ENCODE measurements at places on chromosomes 11 and 22.

DNA sequence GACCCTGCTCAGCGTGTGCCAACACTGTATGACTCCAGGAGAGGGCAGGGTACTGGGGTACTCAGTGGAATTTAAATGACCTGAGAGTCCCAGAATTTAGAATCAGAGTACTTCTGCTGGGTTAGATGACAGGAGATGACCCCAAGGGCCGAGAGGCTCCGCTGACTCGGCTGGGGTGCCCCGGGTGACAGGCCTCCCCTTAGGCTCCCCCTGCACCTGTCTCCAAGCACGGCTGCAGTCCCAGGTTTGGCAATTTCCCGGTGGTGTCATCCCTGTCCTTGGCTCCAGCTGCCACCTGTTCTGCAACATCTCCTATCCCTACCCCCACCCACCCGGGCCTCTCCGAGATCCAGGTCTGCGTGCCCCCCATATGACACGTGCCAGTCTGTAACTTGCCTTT lies 1.3 kb downstream of the ACTN3 start:
- DNase-seq: no peak

GRCh38 chr22:36541831-36542411 lies 13.0 kb upstream of the EIF3D start:
- DNase-seq: no peak

- DNase-seq: no peak
Observed at GRCh38 chr11:35322318-35322979, 96.9 kb downstream of the SLC1A2 start.

- no peak for DNase-seq
Observed at GRCh38 chr11:36274414-36274813, 14.8 kb downstream of the COMMD9 start.

GRCh38 chr11:8789864-8790263 lies 107.3 kb downstream of the RPL27A start:
- DNase-seq: no peak

- no peak for DNase-seq
Observed at GRCh38 chr22:42010778-42011177, 12.2 kb downstream of the WBP2NL start.

DNA sequence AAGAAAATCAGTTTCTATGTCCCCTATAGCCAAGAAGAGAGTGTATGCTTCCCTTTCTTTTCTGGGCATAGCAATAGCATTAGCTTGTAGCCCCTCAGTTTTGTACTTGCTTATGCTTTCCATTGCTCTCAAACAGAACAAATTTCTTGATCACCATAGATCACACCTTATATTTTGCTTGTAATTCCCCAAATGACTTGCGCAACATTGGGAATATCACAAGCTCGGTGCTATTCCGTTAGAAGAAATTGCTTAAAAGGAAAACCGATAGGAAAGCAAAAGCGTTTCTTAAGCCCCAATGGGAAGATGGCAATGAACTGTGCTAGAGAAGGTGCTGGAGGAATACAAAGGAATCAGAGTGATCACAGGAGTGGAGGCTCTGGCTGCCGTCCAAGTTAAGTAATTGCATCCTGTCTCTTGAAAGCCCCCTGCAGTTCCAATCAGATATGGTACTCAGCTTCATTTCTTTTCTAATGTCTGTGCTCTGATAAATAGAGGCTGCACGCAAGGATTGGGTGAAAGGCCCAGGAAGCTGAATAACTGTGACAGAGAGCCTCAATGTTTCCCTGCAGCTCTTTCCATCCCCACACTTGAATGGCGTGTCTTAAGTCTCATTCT lies 182.1 kb upstream of the KIRREL3 start:
- DNase-seq: no peak

GRCh38 chr11:86041975-86042378 lies 26.9 kb downstream of the PICALM start:
- peak; percentile 8 for DNase-seq

- no peak for DNase-seq
Observed at GRCh38 chr11:131467645-131468394, 97.4 kb downstream of the NTM start.

- DNase-seq: no peak
Observed at GRCh38 chr22:21866833-21867527, 465 bp downstream of the MAPK1 start.

GRCh38 chr11:34067383-34068065 lies 16.0 kb downstream of the CAPRIN1 start:
- DNase-seq: no peak

DNA sequence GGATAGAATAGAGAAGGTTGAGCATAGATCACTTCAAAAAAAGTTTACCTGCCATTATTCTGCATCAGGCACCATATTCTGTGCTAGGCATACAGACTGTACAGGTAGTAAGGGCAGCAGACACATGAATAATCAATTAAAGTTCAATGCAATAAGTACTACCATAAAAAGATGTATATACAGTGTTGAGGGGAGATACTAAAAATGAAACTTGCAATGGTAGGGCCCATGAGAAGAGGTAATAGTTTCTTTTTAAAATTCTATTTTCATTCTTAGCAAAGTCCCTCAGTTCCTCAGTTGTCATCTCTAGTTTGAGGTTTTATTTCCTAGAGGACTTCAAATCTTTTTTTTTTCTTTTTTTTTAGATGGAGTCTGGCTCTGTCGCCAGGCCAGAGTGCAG lies 819.9 kb downstream of the FAM181B start:
- DNase-seq: no peak

- DNase-seq: no peak
Observed at GRCh38 chr11:18144243-18144642, 11.9 kb downstream of the MRGPRX3 start.

DNA sequence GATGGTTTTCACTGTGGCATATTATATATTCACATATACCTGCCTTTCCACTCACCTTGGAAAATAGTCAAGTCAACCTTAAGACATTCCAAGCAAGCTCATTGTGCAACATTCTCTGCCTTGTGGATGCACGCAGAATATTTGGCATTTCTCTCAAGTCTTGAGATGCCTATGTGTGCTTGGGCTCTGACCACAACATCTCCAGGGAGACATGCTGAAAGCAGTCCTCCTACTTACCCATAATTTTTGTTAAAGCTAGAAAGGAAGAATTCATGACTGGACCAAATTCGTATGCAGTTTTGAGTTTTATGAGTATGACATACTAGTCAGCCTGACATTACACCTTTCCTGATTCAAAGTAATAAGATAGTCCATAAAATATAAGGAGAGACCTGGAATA lies 684.0 kb downstream of the OPCML start:
- DNase-seq: no peak

DNA sequence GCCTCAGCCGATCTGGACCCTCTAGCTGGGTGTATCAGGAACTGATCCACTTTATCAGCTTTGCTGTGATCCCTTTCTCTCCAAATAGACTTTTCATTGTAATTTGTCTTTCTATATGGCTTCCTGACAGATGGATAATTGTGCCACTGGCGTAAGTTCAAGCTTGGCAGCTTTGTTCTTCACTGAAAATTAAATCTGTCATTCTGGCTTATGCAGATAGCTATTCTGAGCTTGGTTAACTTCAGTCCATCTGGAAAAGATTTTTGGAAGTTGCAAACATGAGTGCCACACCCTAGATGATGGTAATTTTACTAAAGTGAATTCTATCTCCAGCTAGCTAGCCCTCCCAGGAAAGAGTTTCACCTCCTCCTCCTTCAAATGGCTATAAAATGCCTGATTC lies 8.1 kb downstream of the OR5A2 start:
- DNase-seq: no peak

DNA sequence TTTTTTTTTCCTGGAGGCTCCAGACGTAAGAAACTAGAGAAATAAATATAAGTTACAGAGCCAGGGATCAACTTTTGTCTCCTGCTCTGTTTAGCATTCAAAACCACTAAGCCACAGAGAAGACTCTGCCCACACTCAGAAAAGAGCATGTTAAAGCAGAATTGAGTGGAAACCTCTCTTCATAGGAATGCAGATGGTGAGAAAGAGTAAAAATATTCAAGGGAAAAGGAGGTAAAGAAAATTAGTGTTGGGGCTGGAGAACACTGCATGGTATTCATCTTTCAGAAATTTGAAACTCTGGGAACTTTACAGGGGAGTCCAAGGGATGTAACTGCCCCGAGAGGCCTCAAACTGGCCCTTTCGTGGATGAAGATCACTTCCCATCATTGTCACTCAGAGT lies 65.1 kb downstream of the CLMP start:
- DNase-seq: no peak

DNA sequence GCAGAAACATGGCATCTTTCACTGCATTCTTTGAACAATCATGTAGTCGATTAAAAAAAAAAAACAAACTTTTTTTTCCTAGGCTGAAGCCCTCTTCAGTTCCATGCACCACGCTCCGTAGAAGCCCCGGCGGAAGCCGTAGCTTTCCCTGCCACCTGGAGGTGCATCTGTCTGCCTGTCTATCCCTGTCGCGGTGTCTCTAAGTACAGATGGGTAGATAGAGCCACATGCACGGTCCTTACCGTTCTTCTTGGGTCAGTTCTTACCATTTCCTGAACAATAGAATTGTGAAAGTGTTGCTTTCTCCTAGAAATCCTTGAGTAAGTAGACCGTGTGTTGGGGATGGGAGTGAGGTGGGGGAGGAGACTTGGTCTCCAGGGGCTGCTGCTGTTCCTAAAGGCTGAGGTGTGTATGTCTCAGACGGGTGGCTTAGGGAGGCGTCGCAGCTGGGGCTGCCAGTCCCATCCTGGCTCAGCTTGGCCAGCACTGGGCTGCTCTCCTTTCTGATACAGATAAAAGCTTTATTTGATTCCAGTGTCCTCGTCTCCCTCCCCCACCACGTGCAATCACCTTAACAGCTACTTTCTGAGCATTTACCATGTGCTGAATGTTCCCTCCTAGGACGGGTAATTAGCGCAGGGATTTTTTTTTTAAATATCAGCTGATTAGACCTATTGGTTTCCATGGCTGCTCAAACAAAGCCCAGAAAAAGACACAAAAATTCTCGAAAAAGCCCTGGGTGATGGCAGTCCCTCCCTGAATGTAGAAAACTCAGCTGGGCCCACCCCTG lies 46.8 kb downstream of the MACROD1 start:
- no peak for DNase-seq

DNA sequence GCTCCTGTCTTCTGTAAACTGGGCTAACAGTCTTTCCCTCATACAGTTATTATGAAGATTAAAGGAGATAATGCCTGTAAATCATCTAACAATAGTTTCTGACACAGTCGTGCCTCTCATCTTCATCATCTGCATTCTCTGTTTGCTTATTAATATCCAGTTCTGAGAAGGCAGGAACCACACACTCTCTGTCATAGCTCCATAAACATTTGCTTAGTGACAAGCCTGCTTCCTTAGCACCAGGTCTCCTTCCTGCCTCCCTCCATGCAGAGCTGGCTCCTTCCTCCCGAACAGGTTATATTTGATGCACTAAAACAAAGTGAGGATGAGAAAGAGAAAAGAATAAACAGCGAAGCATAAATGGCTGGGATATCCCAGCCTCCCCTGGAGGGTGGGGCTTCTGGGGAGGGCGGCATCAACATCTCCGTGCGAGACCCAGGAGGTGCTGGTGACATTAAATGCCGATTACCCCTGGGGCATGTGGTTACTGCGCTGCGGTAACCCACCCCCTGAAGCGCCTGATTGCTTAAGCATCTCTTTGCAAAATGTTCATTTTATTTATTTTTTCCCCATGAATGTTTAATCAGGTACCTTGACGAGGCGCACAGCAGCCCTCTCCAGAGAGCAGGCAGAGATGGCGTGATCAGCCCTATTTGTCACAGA lies 404.9 kb downstream of the NXPE2 start:
- no peak for DNase-seq

DNA sequence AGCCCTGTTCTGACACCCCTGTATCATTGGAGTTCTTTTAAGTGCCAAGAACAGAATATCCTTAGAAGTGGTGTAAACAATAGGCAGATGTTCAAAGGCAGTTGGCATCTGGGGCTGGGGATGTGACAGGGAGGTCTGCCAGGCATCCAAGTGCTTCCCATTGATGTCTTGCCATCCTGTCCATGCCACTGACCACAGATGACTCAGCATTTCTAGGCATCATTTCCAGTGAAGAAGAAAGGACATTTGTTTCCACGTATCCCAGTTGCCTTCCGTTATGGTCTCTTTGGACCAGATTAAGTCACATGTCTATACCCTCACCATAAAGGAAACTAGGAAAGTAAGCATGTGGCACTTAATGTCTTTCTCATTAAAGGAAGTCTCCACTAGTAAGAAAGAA lies 76.7 kb upstream of the BARX2 start:
- DNase-seq: no peak

- no peak for DNase-seq
Observed at GRCh38 chr11:128407962-128408361, 179.4 kb downstream of the ETS1 start.

DNA sequence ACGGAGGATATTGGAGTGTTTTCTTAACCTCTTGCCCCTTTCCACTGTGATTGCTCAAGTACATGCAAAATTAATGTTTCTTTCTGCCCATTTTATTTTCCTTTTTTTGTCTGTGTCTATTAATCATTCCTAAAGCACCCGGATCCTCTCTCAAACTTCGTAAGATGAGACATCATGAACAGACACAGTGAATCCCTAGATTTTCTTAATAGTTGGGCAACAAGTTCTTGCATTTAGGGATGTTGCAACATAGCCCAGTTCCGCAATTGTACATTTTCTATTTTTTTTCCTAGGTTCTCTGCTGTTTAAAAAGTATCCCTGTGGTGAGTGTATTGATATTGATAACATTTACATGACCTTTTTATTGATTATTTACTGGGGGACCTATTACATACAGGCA lies 2.9 kb downstream of the FAM111A start:
- DNase-seq: no peak

DNA sequence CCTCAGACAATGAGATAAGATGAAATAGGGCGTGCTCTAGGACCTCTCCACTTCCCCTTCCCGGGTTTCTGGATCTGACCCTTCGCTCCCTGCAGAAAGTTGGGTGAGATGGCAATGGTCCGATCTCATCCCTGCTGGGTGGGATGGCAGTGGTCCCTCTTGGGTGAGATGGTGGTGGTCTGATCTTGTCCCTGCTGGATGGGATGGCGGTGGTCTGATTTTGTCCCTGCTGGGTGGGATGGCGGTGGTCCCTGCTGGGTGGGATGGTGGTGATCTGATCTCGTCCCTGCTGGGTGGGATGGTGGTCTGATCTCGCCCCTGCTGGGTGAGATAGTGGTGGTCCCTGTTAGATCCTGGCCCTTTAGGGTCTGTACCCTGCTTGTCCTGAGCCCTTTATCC lies 21.3 kb downstream of the ST14 start:
- no peak for DNase-seq

DNA sequence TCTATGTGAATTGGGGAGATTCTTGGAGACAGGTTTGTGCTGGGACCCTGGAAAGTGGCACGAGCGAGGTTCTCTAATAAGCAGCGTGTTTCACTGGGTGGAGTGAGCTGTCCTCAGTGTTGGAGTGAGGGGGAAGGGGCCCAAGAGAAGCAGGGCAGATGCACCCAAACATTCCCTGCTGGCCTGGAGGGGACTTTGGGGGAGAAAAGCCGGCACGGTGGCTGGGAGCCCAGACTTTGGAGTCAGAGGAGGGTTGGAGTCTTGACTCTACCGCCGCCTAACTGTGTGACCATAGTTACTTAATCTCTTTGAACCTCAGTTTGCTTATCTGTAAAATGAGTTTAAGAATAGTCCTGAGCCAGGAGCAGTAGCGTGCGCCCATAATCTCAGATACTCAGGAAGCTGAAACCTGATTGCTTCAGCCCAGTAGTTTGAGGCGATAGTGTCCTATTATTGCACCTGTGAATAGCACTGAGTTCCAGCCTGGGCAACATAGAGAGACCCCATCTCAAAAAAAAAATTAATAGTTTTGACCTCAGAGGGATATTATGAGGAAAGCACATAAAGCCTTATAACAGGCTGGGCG lies 614 bp downstream of the NR1H3 start:
- DNase-seq: no peak

GRCh38 chr22:50670914-50671538 lies 1.6 kb upstream of the SHANK3 start:
- no peak for DNase-seq

Data from stimulated activated CD8-positive, alpha-beta memory T cell treated with anti-CD3 and anti-CD28 coated beads, Interleukin-15, amount 100 ng/mL, for 1 hour (primary cell).